ENCODE measurements at places on chromosomes 3 and 15.

DNA sequence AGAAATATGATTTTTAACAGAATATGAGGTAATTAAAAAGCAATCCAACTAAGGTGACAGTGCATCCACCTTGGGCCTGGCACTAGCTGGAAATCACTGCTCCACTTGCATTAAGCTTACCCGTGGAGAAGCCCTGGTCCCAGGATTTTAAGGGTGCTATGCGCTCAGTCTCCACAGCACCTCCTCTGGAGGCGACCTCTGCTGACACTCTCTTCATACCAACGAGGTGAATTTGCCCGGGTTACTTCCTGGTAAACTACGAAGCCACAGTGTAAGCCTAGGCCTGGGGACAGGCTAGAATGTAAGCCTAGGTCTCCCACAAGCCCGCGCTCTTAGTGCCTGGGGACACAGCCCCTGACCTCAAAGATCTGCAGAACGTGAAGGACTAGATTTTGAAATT is 793 bp downstream of the APOD start:
- no peak for DNase-seq

- DNase-seq, result no peak
Observed at GRCh38 chr3:57545636-57546268, 1.6 kb upstream of the DNAH12 start.

DNA sequence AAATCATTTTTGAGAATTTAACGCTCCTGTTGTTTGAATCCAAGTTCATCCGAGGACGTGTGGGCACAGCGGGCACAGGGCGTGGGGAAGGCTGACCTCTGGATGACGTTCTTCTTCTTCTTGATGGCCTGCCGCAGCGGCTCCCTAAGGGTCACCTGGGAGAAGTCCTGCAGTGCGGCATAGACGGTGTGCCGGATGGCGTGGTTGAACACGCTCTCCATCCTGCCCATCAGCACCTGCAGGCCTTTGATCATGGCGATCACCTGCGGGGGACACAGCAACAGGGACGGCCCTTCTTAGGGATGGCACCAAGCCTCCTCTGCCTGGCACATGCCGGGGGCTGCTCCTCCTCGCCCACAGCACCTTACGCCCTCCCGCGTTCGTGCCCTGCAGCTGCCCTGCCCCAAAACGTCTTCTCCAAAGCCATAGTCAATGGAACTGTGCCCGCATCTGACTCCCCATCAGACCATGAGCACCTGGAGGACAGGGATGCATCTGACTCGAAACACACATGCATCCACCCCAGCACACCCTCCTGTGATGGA is 61.5 kb downstream of the CYFIP1 start:
- DNase-seq, result no peak

DNA sequence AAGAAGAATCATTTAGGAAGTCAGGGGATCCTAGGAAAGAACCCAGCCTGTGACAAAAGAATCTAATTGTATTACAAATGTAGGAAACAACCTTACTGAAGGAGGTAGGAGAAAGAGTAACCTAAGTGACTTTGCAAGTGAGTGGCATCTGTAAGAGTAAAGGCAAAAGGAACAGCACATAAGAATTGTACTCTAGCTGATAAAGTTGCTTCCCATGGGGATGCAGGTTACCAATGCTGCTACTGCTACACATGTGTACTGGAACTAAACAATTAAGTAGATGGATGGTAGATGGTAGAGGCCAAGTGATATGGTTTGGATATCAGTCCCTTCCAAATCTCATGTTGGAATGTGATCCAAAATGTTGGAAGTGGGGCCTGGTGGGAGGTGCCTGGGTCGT is 60.8 kb downstream of the OSBPL10 start:
- no peak for DNase-seq

GRCh38 chr15:40313531-40314398 is 6.0 kb upstream of the PLCB2 start:
- no peak for DNase-seq

- no peak for DNase-seq
Observed at GRCh38 chr3:49273825-49274532, 3.1 kb downstream of the C3orf62 start.

GRCh38 chr3:158731938-158732855 is at the start of gene RARRES1:
Gene RARRES1 (minus strand): TSS chr3:158732457. CDS start chr3:158732415, 42 bp downstream.
- peak; percentile 14 for DNase-seq

Data from urinary bladder (tissue), 4 donors.